ENCODE measurements at places on chromosomes 16 and 17.

DNA sequence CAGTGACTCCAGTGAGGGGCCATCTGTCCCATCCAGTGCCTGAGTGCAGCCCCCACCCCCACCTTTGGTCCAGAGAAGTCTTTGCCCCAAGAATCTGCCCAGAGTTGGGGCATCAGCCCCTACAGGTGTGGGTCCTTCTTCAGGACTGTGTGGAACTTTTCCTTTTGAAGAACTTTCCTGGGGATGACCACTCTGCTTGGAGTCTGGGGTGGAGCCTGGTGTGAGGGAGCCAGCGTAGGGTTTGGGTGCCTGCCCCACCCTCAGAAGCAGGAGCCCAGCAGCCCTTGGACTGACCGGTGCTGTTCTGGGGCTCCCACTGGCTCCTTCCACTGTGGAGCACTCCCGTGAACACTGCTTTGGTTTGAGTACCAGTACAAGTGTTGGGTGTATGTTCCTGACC is 19.3 kb downstream of the MPRIP start:
- no peak for DNase-seq

GRCh38 chr17:46167826-46168569 is 25.2 kb downstream of the KANSL1 start:
- DNase-seq, result no peak

- no peak for DNase-seq
These were observed 151.3 kb downstream of the RPTOR start for GRCh38 chr17:80695979-80696378.

DNA sequence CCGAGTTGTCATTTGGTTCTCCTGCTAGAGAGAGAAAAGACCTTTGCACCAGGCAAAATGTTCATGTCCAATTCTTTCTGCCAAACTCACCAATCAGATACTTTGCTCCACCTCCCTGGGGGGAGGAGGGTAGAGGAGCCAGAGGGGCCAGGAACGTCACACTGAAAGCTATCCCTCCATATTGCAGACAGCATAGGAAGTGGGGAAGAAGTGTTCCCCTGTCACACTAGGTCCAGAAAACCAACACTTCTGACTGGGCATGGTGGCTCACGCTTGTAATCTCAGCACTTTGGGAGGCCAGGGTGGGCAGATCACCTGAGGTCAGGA is 9.5 kb downstream of the HSD17B2 start:
- DNase-seq, result no peak

DNA sequence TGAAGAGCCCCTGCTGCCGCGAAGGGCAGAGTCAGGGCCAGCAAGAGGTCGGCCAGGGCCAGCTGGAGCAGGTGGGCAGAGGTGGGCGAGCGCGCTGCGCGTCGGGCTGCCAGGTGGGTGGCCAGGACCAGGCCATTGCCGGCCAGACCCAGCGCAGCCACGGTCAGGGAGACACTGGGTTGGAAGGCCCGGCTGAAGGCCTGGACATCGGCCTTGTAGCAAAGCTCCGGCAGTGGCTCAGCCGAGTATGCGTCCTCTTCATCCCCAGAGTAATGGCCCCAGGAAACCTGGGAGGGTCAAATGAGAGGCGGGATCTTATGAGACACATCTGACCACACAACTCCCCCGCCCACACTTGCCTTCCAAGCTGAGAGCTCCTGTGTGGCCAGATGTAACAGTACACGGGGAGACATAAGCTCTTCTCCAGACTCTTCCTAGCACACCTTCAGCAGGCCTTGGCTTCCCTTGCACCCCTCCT is 1.3 kb downstream of the CCR10 start:
- DNase-seq, result no peak

- DNase-seq, result no peak
These were observed 106.2 kb downstream of the KCNJ12 start for GRCh38 chr17:21482189-21482865.

DNA sequence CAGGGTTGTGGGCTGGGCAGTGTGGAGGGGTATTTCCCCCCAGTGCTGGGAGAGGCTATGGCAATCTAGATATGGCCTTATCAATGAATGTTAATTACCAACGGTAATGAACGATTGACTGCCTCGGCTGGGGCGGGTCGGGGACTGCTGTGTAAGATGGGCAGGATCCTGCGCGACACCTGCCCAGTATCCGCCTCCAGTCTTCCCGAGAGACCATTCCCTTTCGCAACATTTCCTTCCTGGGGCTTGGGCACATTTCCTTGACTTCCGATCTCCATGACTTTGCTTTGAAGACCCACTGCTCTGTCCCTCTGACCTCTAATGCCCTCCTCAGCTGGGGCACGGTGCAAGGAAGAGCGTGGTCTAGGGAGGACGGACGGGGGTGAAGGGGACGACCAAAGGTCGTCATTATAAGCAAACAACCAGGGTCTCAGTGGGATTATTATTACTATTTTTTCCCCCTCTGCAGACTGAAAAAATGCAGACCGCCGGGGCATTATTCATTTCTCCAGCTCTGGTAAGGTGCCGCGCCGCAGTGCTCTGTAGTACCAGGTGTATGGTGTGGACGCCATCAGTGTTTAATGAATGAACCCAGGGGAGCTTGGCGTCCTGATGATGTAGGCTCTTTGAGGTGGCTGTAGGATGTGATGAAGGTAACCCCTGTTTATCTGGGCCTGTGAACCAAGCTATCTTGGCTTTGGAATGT is 506 bp downstream of the ATP5MC1 start:
- DNase-seq, result no peak

DNA sequence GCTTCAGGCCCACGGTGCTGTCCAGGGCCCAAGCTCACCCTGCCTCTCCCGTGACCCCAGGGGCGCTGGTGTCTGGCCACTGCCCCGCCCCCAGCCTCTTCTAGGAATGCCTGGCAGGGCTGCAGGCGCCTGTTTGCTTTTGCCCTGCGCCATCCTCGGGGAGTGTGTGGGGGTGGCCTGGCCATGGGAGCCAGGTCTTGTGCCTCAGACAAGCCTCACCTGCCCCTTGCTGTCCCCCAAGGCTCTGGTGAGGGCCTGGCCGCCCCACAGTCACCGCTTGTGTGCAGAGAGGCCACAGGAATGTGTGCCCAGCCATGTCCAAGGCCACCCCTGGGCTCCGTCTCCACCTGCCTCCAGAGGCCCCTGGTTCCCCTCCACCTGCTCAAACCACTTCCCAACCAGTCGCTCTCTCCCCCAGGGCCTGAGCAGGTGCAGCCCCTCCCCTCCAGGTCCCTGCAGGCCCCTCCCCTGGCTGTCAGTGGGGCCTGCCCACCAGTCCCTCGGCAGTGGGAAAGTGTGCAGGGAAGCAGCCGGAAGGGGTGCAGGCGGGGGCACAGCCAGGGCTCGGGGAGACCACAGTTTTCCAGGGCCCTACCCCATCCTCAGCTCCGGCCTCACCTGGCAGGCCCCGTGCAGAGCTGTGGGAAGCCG is 841 bp upstream of the IGFALS start:
- DNase-seq, result no peak

GRCh38 chr16:13866073-13866472 is 53.9 kb upstream of the ERCC4 start:
- DNase-seq, result peak; percentile 1

- no peak for DNase-seq
These were observed 85.1 kb downstream of the SLC39A11 start for GRCh38 chr17:73007407-73007806.

DNA sequence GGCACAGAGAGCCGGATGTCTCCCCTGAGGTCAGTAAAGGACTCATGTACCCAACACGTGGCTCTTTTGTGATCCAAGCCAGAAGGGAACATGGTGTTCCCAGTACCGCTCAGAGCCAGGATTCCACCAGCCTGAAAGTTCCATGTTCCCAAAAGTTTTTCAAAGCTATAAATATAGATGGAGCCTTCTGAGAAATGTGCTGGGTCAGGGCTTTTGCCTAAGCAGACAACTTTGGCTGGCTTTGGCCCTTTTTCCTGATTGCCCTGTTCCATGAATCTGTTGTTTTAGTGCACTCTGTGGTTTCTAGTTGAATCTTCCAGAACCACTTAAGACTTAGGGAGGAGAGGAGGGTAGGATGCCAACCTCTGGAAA is 128.5 kb upstream of the HS3ST2 start:
- DNase-seq, result no peak

GRCh38 chr16:66578651-66579531 is at the start of gene CMTM2:
TSS of gene CMTM2 (plus strand) at chr16:66579463. CDS start at chr16:66579608, 145 bp downstream.
- no peak for DNase-seq

- no peak for DNase-seq
These were observed 34.7 kb upstream of the KCNJ16 start for GRCh38 chr17:70040336-70040735.

- no peak for DNase-seq
These were observed 131.3 kb upstream of the CDH8 start for GRCh38 chr16:62167551-62167950.

DNA sequence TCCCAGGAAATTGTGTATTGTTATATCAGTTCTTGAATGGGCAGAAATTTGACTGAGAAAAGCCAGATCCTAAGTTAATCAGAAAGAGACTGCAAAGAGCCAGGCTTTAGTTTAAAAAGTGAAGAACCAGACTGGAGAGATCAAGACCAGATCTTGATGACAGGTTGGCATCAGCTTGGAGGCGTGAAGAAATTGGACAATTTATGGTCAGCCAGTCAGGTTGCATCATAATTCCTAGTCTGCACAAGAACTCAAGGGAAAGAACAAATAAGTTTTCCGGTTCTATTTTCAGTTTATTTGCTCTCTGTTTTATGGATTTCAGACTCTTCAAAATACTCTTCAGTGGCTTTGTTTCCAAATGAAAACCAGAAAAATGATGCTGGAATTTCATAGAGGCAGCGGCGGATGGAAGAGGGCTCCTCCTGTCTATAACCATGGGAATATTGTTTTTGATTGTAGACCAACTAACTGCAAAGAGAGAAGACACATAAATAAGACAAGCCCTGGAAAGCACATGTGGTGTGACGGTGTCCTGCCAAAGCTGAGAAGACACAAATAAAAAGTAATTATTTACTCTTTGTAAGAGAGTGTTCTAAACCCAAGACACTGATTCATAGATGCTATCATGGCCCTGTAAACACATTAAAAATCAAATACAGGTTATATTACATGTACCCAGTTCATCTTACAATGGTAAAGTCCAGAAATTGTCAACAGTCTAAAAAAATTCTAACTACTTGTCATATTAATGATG is 91.7 kb downstream of the PCTP start:
- no peak for DNase-seq

DNA sequence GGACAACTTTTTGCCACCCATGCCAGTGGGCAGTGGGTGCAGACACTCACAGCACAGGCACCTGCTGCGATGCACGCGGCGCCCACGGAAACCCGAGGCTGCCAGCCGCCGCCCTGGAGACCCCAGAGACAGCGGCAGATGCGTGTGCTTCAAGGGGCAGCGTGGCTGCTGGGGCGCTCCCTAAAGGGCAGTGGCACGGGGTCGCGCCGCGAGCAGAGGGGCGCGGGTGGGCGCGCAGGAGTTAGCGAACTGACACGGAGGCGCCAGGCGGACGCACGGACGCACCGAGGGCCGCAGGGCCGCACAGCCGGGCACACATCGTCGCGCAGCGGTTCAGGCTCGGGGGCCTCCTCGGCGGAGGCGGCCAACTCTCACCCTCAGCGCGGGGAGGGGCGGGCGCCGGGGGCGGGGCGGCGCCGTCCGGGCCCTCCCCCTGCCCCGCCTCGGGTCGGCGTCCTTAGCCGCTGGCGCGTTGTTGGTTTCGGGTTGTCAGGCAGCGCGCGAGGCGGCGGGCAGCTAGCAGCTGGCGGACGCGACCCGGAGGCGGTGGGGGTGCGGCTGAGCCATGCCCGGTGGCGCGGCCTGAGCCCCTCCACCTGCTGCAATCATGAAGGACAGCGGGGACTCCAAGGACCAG is at the start of gene KIF19:
KIF19 (plus strand) TSS at position 484 of the 637 bp plus-strand sequence; CDS start at position 608, 124 bp downstream.
- DNase-seq, result peak; percentile 51

DNA sequence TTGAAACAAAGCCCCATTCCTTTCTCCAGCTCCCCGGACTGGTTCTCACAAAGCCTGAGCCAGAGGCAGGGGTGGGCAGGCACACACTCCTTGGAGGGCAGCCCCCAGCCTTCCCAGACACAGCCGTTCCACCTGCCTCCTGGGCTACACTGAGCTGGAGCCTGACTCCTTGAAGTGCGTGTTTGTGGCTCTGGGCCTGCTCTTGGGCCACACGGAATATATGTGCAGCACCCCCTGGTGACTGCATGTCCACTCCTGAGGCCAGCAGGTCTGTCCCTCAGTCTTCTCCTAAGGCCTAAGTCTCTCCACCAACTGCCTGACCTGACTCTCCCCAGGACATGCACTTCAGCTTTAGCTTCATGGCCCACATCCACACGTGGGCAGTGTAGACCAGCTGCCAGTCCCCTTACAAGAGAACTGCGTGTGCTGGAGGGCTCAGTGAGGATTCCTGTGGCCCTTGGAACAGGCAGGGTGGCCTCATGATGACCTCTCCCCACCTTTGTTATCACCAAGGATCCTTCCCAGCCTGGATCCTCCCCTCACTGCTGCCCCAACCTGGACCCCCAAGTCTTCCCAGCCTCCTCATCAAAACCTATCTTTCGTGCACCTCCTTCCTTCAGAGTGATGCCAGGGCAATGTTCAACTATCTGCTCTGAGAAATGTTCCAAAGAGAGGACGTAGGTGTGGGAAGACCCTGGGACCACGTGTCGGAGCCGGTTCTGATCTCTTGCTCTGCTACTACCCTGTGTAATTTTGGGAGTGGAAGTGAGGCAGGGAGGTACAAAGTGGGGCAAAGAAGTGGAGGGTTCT is 12.4 kb upstream of the SLC6A2 start:
- no peak for DNase-seq

DNA sequence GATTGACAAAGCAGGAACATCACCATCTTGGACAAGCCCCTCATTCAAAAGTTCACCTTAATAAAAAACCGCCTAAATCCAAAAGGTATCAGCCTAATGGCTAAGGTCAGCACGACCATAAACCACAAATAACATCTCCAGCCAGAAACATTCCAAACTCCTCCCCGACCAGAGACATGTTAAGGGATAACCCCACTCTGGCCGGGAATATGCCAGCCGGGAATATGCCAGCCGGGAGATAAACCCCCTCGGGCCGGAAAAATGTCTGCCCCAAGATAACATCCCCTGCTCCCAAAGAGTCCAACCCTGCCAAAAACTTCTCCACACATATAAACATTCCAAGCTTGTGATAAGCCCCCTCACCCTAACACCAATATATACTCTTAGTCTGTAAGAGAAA is 1.4 kb downstream of the DHX33 start:
- DNase-seq, result no peak

- no peak for DNase-seq
These were observed 21.0 kb upstream of the ZNF750 start for GRCh38 chr17:82860606-82861392.

GRCh38 chr16:48535831-48536613 is 74.0 kb downstream of the N4BP1 start:
- DNase-seq, result no peak

- DNase-seq, result no peak
These were observed 69.4 kb upstream of the SMIM36 start for GRCh38 chr17:55580596-55581133.

- no peak for DNase-seq
These were observed 458.6 kb upstream of the ASIC2 start for GRCh38 chr17:33751702-33752065.

GRCh38 chr17:77391668-77392375 is 251.1 kb downstream of the SEC14L1 start:
- no peak for DNase-seq

- DNase-seq, result no peak
These were observed 67.5 kb upstream of the IRX6 start for GRCh38 chr16:55256412-55257016.

- no peak for DNase-seq
These were observed 13.6 kb downstream of the SCGB1C2 start for GRCh38 chr17:151004-151403.
